Glutamatergic neuron (in vitro differentiated cells): ENCODE measurements at places on chromosomes 16 and 17. TPM values are rescaled to one million over a fixed set of nuclear protein-coding genes. Genes with fewer than 3 reads are reported as not detected.

Gene EPN3
- 0.12 TPM for total RNA-seq

Gene OSGIN1
- not detected for total RNA-seq

Gene HOXB2
- 12.7 TPM for total RNA-seq

Gene TMC5
- total RNA-seq, result not detected

Gene CALB2
- 0.39 TPM for total RNA-seq

GRCh38 chr17:17716837-17717523 is 35.7 kb downstream of the RAI1 start:
- DNase-seq, result no peak

- DNase-seq, result no peak
These were observed 96.4 kb downstream of the ABCC6 start for GRCh38 chr16:16126896-16127295.

DNA sequence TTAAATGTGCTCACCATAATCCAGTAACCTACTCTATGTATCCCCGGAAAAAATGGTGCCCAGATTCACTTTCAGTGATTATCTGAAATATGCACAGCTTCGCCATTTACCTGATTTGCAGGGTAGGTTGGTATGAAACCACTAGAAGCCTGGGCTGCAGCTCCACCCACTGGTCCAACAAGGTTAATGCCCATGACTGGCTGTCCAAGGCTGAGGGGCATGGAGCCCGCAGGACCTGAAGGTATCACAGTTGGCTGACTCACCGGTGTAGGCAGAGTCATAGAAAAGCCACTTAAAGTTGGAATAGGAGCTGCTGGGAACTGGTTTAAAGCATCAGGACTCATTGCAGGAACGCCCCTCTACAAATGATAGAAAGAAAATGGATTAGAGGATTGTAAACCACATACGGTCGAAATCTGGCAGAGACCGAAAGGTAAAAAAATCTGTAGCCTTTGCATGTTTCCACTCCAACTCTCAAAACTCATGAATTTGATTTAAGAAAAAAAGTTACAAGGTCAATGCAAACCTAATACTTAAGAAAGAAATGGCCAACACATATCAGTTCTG is 38.6 kb downstream of the SYNRG start:
- DNase-seq, result peak; percentile 62

GRCh38 chr16:50323335-50324011 is 45.3 kb downstream of the BRD7 start:
- no peak for DNase-seq

DNA sequence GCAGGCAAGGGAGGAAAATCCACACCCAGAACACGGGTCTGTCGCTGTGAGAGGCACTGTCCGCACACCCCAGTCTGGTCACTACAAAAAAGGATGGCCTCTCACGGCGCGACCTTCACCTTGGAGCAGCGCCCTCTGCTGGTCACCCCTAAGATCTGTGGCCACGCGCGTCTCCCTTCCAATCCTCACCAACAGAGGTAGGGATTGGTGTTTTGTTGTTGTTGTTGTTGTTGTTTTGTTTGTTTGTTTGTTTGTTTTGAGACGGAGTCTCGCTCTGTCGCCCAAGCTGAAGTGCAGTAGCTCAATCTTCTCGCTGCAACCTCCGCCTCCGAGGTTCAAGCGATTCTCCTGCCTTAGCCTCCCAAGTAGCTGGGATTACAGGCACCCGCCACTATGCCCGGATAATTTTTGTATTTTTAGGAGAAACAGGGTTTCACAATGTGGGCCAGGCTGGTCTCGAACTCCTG is 15.0 kb upstream of the C17orf58 start:
- DNase-seq, result peak; percentile 81

DNA sequence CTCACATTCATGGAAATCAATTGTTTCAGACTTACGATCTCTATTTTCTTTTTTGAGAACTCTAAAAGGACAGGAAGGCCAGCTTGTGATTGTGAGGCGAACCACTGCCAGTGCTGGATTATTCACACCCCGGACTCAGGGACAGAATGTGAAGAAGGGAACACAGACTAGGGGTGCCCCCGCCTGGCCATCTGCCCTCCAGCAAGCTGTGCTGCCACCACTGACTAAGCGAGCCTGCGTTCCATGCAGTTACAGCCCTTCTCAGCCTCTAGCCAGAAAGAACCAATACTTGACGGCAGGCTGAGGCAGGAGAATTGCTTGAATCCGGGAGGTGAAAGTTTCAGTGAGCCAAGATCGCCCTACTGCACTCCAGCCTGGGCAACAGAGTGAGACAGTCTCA is 2.8 kb downstream of the HAGH start:
- peak; percentile 69 for DNase-seq

DNA sequence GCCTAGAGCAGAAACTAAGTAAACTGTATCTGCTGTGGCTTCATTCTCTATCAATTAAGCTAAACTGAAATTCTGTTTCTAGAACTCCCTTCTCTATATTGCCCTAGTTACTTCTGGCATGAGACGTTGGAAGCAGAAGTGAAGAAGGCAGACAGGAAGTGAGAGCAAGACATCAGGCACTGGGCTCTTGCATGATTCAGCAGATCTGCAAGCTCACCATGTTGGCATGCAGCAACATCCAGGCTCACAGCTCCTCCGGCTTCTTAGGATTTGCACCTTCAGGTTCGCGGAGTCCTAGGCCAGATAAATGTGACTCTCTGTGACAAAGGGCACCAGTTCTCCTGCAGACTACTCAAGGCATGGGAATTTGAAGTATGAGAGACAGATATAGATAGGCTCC is 148.3 kb downstream of the CDH8 start:
- DNase-seq, result no peak

DNA sequence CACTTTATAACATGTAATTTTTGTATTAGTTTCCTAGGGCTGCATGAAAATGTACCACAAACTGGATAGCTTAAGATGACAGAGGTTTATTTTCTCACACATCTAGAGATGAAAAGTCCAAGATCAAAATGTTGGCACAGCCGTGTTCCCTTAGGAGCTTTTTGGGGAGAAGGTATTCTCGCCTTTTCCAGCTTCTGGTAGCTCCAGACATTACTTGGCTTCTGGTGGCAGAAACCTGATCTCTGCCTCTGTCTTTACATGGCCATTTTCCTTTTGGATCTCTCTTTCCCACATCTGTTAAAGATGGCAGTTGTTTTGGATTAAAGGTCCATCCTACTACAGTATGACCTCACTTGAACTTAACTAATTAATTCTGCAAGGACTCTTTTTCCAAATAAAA is 885.7 kb upstream of the CDH8 start:
- DNase-seq, result no peak

DNA sequence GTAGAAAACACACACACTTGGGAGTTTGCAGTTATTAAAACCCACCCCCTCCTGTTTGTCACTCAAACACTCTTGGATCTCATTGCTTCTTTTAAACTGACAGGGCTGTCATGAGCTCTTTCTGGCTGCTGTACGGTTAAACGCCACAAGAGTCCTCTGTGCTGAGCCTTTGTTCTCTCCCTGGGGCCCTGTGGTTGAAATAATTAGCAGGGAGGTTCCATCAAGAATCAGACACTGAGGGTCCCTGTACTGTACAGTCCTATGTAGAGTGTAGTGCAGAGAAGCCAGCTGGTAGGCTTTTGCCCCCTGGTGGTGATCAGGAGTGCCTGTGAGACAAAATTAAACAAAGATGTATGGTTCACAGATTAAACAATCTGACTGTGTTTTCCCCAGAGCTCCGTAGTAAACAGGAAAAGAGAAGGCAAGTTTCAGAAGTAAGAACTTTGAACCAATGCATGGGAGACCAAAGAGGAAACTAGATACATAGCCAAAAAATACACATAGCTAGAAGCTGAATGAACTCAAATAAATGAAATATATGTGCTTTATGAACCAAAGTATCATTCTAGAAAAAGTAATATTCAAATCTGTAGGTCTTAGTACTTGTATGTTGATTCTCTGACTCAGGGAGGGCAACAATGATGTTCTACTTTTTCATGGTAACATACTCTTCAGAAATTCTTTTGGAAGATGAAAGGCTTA is 1.4 kb upstream of the SSH2 start:
- peak; percentile 64 for DNase-seq

GRCh38 chr16:54589326-54589725 is 302.7 kb upstream of the IRX3 start:
- no peak for DNase-seq

- DNase-seq, result no peak
These were observed 3.5 kb upstream of the ADGRG1 start for GRCh38 chr16:57624806-57625500.

GRCh38 chr17:16443511-16444257 is 28.3 kb downstream of the TRPV2 start:
- DNase-seq, result no peak

DNA sequence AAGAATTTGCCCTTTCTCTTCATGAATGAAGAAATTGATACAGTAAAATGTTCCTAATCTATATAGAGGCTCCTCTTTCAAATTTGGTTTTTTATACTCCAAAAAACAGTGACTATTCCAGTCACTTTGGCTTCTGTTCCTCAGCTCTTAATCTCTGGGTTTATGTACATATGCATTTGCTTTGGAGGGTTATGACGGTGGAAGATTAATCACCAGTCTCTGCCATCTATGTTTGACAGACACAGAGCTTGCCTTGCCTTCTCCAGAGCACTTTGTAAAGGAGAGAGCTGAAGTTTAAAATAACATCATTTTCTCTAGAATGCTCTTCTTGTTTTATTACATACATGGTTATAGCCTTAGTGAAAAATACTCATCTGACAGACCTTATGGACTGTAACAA is 99.3 kb downstream of the NLK start:
- no peak for DNase-seq

- no peak for DNase-seq
These were observed 19.1 kb upstream of the NCBP3 start for GRCh38 chr17:3865176-3865575.

- no peak for DNase-seq
These were observed 90.1 kb downstream of the ASIC2 start for GRCh38 chr17:33202796-33203495.

DNA sequence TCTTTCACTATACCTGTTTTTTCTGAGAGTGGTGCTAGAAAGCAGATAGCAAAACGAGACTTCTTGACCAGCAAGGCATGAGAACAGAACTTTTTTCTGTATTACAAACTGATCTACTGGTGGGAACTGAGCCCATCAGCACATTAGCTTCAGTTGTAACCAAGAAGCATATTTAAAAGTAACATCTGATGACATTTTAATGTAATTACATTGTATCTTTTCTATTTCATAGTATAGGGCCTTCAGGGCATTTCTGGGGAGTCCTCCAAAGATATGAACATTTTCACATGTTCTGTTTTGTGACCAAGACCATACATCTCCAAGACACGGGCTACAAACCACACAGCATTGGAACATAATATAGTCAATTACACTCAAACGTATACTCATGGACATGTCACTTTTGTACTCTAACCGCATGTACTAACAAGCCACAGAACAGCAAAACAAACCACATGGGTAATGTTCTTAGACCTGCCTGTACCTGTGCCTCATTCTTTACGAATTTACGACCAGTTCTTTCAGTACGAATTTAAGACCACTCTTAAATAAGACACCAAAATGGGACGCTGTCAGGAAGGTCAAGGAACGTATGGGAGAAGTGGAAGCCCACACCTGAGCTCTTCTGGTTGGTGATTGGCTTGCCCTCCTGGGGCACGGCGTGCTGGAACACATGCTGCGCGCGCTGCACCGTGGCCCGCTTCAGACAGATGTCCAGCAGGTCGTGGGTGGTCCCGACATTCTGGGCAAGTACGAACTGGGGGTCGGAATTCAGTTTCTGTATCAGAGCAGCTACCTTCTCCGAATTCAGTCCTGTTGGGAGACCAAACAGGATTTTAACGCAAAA is 825 bp downstream of the BLMH start:
- peak; percentile 61 for DNase-seq

DNA sequence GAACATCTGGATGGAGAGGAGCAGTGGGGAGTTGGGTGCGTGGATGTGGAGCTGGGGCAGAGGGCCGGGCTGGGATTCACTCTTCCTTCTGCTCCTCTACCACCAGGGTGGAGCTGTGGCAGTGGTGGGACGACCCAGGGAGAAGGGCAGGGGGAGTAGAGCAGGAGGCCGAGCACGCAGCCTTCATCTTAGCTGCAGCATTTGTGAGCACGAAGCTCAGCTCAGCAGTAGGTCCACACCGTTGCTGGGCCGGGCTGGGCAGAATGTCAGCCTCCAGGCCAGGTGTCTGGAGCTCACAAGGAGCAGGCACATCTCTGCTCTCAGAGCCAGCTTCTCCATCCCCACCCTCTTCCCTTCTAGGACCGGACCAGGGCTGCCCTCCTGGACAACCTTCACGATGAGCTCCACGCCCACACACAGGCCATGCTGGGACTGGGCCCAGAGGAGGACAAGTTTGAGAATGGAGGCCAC is 55.7 kb downstream of the OR1D5 start:
- no peak for DNase-seq

GRCh38 chr17:48231995-48232959 is 124.7 kb downstream of the SNX11 start:
- no peak for DNase-seq
